ENCODE measurements at places on chromosomes 5 and 9. TPM values are rescaled to one million over a fixed set of nuclear protein-coding genes. Genes with fewer than 3 reads are reported as not detected.
A peak's percentile ranks its signal among the peaks of the same experiment; 100 is the strongest.

Gene JADE2
- total RNA-seq: 25.8 TPM

Gene NMUR2
- total RNA-seq: not detected

Gene RNF130
- total RNA-seq: 67.9 TPM

GRCh38 chr9:1235650-1236049, 185.5 kb downstream of the DMRT2 start:
- no peak for DNase-seq

- peak; percentile 33 for DNase-seq
These were observed 3.8 kb downstream of the NR2F1-AS1 start for GRCh38 chr5:93576994-93577853.

- DNase-seq: peak; percentile 58
These were observed 6.9 kb upstream of the NDUFB6 start for GRCh38 chr9:32579706-32580331.

DNA sequence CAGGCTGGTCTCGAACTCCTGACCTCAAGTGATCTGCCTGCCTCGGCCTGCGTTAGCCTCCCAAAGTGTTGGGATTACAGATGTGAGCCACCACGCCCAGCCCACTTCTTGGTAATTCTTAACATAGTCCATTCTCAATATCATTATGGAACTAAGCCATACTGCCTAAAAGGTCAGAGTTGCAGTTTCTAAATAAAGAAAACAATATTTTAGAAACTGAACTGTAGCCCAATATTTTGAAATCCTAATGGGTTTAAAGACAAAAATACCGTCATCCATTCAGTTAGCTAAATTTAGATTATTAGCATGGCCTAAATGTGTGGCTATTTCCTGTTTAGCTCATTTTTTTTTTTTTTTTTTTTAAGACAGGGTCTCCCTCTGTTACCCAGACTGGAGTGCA, 99.5 kb downstream of the USP20 start:
- DNase-seq: no peak

DNA sequence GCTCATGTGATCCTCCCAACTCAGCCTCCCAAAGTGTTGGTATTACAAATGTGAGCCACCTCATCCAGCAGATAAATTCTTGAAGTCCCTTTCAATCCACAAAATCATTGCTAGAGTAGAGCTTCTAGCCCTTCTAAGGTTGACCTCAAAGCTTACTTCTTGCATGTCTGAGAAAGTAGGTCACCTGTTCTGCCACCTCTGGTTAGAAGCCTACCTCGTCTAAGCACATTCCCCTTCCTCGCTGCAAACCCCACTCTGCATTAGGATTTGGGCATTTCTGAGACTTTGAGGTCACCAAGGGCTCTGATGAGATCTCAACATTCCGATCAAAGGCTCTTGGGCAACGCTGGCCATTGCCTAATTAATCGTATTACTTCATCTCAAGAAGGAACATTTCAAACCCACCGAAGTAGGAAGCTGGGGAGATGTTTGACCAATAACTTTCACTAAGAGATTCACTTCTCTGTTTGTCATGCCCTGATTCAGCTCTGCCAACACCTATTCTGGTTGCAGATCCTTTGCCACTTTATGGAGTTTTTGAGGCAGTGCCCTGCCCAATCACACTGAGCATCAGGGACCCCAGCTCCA, 8.6 kb downstream of the ADAM19 start:
- DNase-seq: no peak

GRCh38 chr5:39370555-39371366, 6.5 kb upstream of the C9 start:
- no peak for DNase-seq

- DNase-seq: no peak
These were observed 198.7 kb downstream of the VPS13A start for GRCh38 chr9:77375956-77376532.

- peak; percentile 43 for DNase-seq
These were observed 1.3 kb upstream of the RNU6ATAC start for GRCh38 chr9:134165357-134166315.

- no peak for DNase-seq
These were observed 51.6 kb upstream of the ZFR start for GRCh38 chr5:32496104-32496503.

- DNase-seq: no peak
These were observed 51.7 kb downstream of the CCNH start for GRCh38 chr5:87361031-87361445.

GRCh38 chr5:3325201-3325971, 270.2 kb upstream of the IRX1 start:
- no peak for DNase-seq

- no peak for DNase-seq
These were observed 2.5 kb upstream of the CYSTM1 start for GRCh38 chr5:140172483-140172882.

Data from G401 (cell line).